ENCODE measurements at places on chromosomes 7 and 10.
A peak's percentile ranks its signal among the peaks of the same experiment; 100 is the strongest.

GRCh38 chr7:76291351-76292212, 10.9 kb upstream of the HSPB1 start:
- DNase-seq: peak; percentile 90

DNA sequence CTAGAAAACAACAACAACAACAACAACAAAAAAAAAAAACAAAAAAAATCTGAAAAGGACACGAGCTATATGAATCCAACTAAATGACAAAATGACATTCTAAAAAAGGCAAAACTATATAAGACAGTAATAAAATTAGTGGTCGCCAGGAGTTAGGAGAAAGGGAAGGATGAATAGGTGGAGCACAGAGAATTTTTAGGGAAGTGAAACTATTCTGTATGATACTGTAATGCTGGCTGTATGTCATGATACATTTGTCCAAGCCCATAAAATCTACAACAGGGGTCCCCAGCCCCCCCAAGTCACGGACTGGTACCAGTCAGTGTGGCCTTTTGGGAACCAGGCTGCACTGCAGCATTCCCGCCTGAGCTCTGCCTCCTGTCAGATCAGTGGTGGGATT, 2.8 kb upstream of the PUS7 start:
- no peak for DNase-seq

GRCh38 chr10:97136756-97137155, 49.0 kb downstream of the SLIT1 start:
- no peak for DNase-seq

DNA sequence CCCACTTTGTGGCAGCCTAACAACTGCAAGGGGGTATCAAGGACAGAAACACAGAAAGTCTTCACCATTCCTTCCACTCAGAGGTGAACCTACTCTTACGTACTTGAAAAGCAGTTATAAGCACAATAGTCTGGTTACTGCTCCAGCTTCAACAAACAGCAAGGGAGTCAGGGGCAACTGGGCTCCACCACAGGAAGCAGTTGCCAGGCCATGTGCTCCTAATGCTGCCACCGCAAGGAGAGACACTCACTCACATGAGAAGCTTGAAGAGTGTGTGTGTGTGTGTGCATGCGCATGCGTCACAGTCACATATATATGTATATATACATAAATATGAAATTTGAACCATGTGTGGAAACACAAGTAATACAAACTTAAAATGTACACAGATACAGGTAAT, 65.5 kb downstream of the GRB10 start:
- DNase-seq: no peak

- DNase-seq: peak; percentile 52
These were observed 84.3 kb downstream of the CD36 start for GRCh38 chr7:80722616-80723195.

GRCh38 chr10:29805134-29805723, 170.5 kb upstream of the SVIL start:
- DNase-seq: no peak

DNA sequence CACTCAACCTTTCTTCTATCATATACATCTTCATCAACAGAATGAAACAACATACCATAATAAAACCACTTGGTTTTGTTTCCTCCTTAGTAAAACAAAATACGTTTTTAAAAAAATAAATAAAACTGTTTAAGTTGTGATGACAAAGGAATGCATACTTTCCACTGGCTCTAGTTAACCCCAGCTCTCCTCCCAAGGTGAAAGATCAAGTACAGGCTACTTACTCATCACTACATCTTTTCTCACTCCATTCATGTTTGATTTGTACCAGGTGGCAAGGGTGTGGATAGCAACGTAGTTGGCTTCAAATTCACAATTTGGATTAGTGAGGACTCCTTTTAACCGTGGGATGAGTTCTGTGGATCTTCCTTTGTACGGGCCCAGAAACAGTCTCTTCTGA, 14.7 kb downstream of the OGA start:
- DNase-seq: no peak

GRCh38 chr10:114550756-114551635, 107.1 kb downstream of the ABLIM1 start:
- DNase-seq: peak; percentile 84

- DNase-seq: no peak
These were observed 19.8 kb downstream of the PNLIP start for GRCh38 chr10:116565534-116565933.

DNA sequence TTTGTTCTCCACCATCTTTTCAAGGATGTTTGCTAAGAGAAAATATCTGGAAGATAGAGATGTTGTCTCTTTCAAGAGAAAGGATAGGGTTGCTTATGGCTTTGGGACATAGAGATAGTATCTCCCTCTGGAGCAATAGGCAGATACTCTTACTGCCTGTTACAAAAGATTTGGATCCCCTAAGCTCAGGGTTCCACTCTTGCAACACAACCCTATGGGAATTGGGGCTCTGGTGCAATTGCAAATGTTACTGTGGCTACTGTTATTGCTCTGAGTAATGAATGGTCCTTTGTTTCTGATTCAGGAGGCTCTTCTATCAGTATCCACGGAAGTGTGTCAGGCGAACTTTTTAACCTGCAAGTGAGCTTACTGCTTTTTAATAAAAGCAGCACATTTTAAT, 88.8 kb downstream of the GPR85 start:
- DNase-seq: no peak

GRCh38 chr10:72248468-72249151, 25.1 kb upstream of the DDIT4 start:
- DNase-seq: peak; percentile 31

- no peak for DNase-seq
These were observed 33.3 kb downstream of the ARHGAP19 start for GRCh38 chr10:97259119-97259518.

DNA sequence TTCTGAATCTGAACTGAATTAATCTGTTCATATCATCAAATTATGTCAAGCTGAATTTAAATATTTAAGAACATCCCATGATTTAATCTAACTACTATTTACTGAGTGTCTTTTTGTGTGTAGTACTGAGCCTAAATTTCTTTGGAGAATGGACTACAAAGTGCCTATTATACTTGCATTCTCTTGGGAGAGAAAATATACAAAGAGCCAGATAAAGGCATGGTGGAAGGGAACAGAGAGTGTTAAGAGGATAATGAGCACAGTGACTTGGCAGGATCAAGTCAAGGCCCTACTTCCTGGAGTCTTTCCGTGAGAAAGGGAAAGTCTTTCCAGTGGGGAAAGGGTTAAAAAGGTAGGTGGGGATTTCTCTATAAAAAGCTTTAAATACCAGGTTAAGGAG, 15.0 kb downstream of the TNKS2 start:
- DNase-seq: no peak

DNA sequence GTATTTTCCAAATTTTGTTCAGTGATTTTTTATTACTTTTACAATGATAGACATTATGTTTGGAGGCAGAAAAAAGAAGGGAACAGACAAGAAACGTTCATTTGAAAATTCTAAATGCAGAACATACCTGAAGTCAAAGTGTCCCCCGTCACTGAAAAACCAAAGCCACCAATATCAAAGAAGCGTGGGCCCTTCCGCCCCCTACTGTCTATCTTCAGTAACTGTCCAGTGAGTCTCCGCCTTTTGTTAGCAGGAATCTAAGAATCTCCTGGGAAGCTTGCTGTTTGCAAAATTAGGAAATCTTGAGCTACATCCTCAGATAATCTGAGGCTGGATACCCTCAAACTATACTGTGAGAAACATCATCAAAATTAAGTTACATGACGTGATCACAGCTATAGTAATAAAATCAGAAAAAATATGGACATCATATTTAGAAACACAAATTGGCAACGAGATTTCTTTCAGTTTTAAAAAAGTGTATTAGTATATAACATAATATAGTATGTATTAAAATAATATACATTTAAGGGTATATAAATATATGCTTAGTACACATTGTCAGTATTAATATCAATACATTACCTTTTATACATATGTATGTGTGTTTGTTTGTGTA, 169.3 kb upstream of the AKR1E2 start:
- DNase-seq: peak; percentile 77

DNA sequence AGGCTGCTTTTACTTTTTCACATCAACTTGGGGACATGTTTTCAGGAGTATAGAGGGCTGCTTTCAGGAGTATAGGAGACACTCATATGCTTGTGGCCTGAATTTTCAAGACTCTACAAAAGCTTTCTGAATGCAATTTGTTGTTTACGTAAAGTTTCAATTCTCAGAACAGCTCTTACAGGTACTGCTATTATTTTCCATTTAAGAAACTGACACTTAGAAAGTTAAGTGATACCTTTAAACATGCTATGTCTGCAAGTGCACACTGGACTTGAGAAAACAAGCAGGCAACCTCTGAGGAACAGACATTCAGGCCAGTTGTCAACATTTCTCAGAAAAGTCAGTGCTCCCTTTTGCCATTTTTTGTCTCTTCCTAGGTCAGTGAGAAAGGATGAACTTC, 70.0 kb upstream of the PHYHIPL start:
- no peak for DNase-seq

GRCh38 chr7:138776166-138776833, 21.5 kb upstream of the TMEM213 start:
- DNase-seq: no peak

DNA sequence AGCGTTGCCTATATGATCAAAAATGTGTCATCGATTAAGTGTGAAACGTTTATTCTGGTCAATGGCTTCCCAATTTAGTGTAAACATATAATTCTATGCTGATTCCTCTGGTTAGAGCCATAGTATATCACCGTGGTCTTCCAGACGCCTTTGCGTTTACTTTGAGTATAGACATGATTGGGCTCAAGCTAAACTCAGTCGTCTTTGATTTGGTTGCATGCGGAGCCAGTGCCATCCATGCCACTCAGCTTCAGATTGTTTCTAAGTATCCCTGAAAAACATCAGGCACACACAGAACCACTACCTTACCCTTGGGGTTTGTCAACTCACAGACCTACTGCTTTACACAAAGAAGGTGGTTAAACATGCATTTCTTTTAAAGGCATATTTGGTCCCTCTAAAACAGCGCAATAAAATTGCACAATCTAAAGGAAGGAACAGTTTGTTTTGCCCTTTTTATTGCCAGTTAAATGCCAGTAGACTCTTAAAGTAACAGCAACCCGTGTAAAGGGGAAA, 273.6 kb upstream of the KLF6 start:
- no peak for DNase-seq

DNA sequence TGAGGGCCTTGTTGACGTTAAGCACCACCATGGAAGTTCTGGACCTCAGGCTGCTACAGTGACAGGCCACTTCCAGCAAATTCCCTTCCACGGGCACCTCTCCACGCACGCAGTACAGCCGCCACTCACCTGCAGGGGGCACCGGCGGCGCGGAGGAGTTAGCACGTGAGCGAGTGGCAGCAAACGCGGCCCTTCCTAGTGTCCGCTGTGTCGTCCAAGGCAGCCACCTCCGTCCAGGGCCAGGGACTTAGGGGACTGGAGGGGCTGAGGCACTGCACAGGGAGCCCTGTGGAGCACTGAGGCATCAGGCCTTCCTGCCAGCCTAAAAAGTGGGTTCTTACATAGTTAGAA, 164.4 kb downstream of the SVIL start:
- no peak for DNase-seq

DNA sequence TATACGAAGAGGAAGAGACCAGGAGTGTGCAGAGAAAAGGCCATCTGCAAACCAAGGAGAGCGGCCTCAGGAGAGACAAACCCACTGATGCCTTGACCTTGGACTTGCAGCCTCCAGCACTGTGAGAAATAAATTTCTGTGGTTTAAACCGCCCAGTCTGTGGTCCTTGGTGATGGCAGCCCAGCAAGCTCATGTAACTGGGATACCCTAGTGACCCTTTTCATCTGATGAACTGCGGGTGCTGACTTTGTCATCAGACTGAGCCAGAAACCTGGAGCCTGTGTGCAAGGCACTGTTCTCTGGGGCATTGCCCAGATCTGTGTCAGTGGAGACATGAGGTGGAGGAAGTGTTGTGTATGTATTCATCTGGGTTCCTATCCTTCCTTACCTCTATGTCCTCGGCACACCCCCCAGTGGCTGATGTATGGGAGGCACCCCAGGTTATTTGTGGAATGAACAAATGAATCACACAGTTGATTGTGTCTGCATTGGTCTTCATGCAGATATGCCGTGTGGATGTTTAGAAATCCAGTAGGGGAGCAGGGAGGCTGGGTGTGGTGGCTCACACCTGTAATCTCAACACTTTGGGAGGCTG, 64.5 kb upstream of the BTBD16 start:
- no peak for DNase-seq

GRCh38 chr10:77710081-77710551, 72.5 kb upstream of the KCNMA1 start:
- DNase-seq: no peak

GRCh38 chr10:60916025-60916424, 28.0 kb downstream of the RHOBTB1 start:
- DNase-seq: no peak

DNA sequence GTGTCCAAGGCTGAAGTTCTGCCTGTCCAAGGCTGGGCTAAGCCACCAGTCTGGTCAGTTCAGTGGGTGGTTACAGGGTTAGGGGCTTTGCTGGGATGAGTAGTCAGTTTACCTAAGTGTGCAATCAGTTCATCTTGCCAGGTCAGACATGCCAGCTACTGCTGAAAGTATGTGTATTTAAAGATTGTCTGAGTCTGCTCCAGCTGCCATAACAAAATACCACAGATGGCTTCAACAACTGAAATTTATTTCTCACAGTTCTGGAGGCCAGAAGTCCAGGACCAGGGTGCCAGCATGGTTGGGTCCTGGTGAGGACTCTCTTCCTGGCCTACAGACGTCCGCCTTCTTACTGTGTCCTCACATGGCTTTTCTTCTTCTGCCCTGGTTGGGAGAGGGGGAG, 52.4 kb upstream of the TNS3 start:
- DNase-seq: no peak

GRCh38 chr7:81457852-81458522, 311.9 kb downstream of the HGF start:
- DNase-seq: peak; percentile 63

- DNase-seq: no peak
These were observed 36.8 kb downstream of the PTN start for GRCh38 chr7:137306748-137307147.

DNA sequence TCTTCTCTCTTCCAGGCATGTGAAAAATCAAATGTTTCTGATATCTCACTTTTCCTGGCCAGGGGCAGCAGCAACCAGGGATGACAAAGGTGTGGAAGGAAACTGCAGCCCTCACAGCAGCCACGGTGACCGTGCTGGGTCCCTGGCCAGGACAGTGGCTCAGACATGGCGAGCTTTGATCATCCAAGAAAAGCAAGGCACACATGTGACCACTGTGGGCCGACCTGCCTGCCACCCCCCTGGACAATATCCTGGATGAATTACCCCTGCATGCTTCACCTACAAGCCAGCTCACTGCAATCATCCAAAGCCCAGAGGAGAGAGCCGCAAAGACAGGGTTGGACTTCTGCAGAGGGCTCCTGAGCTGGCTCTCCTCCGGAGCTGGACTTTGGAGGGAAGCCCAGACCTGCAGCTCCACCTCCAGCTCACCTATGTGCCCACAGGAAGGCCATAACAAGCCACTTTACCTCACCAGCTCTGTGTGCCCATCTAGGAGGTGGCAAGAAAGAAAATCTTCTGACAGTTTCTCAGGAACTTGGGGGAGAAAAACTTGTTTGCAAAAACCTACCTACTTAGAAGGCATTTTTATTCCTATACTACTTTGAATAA, 2.7 kb downstream of the CHST15 start:
- no peak for DNase-seq

GRCh38 chr7:108079648-108080591, 50.2 kb downstream of the LAMB4 start:
- DNase-seq: peak; percentile 37

GRCh38 chr10:49257154-49257553, 41.8 kb upstream of the C10orf71 start:
- no peak for DNase-seq

GRCh38 chr7:99099499-99100077, 44.3 kb downstream of the SMURF1 start:
- DNase-seq: no peak

Measured in brain (organoid and tissue), 16 donors.